ENCODE measurements at places on chromosomes 3 and 15.

DNA sequence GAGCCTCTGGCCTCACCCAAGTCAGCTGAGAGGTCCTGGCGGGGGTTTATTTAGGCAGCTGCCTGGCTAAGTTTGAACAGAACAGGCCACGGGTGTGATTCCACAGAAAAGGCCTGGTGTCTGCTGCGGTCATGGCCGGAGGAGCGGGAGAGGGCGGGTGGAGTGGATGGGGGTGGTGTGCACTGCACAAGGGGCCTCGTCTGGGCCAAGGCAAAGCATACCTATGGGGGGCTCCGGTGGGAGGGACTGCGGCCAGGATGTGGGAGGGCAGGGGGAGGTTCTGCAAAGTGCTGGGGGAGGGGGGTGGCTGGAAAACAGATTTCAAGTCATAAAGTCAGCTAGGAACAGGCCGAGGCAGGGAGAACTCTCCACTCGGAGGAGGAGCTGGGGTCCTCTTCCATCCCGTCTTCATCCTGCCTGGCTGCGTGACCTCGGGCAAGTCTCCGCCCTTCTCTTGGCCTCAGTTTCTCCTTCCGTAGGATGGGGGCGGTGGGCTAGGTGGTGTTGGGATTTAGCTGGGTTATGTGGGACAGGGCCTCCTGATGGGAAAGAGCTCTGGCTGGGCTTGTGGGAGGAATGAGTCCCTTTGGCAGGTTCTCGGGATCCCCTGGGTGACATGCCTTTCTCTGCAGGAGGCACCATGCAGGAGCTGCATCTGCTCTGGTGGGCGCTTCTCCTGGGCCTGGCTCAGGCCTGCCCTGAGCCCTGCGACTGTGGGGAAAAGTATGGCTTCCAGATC is 878 bp downstream of the ISLR start:
- DNase-seq = no peak

- peak; percentile 71 for DNase-seq
Observed at GRCh38 chr3:195040094-195040493, 230.9 kb downstream of the XXYLT1 start.

DNA sequence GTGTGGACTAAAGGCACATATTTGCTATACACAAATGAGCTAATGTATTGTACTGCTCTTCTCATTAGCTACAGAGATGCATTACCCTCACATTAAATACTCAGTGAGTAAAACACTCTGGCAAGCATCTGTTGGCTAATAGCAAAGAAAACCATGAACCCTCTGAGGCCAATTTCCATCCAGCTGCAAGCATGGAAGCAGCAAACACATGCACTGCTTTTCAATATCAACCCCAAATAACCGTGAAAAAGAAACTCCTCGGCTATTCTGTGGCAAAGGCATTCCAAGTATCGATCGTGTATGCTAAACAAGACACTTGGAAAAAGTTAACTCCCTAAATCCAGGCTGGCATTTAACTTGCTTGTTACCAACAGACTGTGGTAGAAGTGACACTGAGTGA is 67.0 kb downstream of the PEAK1 start:
- no peak for DNase-seq

DNA sequence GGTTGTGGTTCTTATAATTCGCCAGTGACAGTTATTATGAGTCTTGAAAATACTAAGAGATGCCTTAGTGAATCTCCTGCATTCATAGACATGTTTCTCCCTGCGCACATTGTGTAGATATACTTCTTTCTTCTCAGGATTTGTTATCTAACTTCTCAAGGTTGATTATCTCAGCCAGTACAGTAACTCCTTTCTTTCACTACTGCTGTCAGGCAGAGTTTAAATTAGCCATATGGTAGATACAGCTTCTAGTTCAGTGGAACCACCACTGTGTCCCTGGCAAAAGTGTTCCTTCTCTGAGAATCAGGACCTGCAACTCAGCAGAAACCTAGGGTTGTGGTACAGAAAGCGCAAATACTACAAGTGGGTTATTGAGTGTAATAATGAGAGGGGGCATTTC is 175.0 kb upstream of the SGO1 start:
- no peak for DNase-seq

DNA sequence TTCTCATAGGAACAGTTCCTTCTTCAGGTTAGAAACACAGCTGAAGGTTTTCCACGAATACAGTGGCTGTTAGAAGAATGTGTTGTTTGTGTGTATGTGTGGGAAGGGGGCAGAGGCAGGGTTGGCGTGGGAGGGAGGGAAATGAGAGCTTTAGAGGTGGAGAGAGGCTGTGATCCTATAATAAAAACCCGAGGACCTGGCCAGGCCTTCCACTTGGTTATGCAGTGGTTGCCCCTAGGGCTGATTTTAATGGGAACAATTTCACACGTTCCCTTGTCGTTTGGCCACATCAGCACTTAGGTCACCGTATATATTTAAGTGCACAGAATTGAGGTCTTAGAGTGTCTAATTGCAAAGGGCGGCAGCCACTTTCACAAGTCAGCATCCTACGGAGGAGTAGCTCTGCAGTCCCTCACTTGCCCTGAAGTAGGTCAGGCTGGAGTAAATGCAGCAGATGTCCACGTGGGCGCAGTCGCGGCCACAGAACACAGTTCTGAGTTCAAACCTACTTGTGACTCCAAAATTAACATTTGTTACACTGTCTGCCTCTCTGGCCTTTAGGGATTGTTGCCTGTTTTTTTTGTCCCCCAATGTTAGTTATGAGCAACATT is 85.6 kb downstream of the PDCD6IP start:
- DNase-seq = peak; percentile 64

GRCh38 chr15:76829939-76830338 is 75.2 kb downstream of the SCAPER start:
- DNase-seq = no peak

DNA sequence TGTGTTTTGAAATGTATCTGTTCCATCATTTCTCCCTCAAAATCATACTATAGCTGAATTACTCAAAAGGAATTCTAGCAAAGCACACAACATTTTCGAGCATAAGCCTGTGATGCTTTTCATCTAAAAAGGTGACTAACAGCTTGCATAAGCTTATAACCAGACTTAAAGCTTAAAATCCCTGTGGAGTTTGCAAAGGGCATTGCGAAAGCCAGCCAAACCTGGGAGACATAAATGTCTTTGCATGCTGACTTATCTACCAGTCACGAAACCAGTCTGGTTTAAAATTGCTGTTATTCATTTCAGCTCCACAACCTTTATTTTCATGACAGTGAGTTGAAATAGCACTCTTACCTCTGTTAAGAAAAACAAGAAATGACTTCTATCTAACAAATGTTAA is 35.6 kb upstream of the LIPC start:
- DNase-seq = no peak

- DNase-seq = no peak
Observed at GRCh38 chr3:160180581-160181216, 44.5 kb upstream of the C3orf80 start.

DNA sequence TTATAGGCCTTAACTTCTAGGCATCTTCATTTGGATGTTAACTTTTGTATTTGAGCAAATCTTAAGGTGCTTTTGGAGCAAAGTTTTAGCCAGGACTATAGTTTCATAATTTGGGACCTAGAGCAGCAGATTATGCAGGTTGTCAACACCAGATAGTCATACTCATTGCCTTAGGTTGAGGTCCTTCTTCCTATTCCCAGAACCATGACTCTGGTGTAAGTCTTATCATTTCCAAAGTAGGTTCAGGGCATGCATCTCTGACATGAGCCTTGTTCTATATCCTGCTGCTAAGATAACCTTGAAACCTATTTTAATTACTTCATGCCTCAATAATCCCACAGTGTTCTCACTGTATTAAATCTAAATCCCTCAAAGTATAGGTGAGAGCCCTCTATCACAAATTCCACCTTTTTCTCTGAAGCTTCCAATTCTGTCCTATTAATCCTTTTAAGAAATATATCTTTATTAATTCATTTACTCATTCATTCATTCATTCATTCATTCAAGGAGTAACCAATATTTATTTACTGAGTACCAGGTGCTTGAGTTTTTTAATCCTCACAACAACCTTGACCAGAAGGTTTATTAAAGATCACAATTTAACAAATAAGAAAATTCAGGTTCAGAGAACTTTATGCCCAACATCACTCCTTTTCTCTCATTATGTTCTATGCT is 2.7 kb upstream of the FNDC3B start:
- no peak for DNase-seq

- DNase-seq = no peak
Observed at GRCh38 chr15:32867313-32867626, 149.5 kb downstream of the GREM1 start.

- DNase-seq = no peak
Observed at GRCh38 chr3:72678867-72679266, 169.4 kb downstream of the SHQ1 start.

DNA sequence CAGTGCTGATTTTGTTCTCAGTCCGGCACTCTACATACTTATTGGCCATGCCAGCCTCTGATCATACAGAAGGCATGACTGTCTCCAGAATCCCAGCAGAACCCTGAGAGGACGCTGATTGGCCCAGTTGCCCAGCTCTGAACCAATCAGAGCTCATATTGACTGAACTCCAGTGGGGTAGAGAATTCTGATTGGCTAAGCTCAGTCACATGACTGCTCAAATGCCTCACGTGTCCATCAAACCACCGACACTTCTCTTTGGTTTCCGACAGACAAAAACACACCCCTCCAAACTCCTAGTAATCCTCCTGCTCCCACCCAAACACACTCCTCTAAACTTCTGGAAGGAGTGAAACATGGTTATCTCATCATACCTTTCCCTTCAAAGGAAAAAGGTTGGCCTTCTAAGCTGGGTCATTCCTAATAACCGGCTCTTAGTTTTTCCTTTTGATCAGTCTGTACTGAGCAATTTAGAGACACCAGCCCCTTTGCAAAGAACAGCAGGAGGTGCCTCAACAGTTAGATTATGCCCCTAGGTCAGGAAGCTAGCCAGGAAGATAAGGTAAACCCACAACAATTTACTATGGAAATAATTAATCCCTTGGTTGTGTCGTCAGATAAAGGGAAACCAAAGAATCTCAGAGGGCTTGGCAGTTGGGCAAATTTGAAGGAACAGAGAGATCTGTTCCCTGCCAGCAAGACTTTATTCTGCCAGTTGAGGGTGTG is 187.8 kb downstream of the TLE3 start:
- peak; percentile 48 for DNase-seq

GRCh38 chr3:109330405-109330804 is 6.9 kb downstream of the DPPA4 start:
- DNase-seq = no peak

GRCh38 chr15:63938486-63939061 is 104.8 kb upstream of the HERC1 start:
- no peak for DNase-seq

- no peak for DNase-seq
Observed at GRCh38 chr3:64675687-64676247, 12.0 kb downstream of the ADAMTS9 start.

DNA sequence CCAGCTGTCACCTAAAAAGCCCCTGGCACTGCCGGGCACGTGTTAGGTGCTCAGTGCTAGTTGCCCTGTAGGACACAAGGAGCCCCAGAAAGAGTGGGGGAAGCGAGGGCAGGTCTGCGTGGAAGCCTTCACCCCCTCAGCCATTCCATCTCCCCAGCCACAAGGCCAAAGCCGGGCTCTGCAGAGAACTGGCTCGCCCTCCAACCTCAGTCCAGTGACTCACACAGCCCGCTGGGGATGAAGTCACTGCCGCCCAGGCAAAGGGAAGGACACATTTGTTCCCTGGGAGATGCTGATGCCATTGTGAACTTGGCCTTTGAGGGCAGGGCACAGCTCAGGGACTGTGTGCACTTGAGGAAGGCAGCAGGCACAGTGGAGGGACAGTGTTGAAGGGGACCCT is 48.1 kb downstream of the IQSEC1 start:
- DNase-seq = no peak

GRCh38 chr3:128572644-128573105 is 77.9 kb downstream of the RPN1 start:
- peak; percentile 47 for DNase-seq

- DNase-seq = no peak
Observed at GRCh38 chr15:80404761-80405553, 775 bp downstream of the ARNT2 start.

- DNase-seq = no peak
Observed at GRCh38 chr15:100879061-100879463, 569 bp upstream of the ALDH1A3 start.

DNA sequence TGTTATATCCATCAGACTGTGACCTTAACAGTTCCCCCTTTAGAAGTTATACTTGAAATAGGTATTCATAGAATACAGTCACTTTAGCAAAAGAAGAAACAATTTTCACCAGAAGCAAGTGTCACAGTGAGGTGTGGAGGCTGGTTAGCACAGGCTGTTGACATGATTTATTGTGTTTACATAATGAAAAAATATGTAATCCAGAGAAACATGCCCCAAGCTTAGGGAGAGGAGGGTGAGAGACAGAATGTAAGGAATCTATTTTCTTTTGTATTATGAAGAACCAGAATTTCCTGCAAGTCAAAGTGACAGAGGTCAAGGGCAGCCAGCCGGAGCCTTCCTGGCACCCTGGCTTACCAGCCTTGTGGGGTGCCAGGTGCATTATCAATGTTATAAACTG is 4.0 kb downstream of the IL12A start:
- no peak for DNase-seq

DNA sequence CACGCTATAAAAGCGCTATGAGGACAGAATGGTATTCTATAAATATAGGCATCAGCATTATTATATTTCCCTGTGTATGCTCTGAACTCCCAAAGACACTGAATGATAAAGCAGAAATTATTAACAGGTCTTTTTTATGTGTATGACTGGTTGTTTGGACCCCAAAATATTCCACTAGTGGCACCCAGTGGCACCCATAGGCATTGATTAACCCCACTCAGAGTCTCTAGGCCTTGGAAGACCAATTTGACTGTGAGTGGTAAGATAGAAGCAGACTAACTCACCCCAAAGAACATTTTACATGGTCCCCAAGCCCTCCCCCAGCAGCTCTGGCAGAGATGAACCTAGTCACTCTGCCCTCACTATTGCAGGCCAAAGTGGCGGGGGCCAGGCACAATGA is 45.4 kb upstream of the UBE2E1 start:
- DNase-seq = peak; percentile 61

GRCh38 chr15:81113861-81114291 is 20.2 kb upstream of the CFAP161 start:
- no peak for DNase-seq

DNA sequence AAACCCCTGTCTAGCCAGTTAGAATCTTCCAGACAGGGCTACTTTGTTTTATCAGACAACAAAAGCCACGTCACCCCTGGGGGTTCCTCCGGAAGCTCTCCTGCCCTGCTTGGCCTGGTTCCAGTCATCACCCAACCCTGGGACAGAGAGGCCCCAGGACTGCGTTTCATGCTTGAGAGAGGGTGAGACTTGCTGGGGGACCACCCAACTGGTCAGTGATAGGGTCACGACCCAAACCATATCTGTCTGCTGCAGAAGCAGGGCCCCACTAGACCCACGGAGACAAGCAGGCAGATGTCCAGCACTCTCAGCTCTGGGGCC is 1.2 kb downstream of the NT5DC2 start:
- DNase-seq = peak; percentile 75

- no peak for DNase-seq
Observed at GRCh38 chr15:70142322-70143191, 44.8 kb upstream of the TLE3 start.

GRCh38 chr3:152123457-152123856 is 145.3 kb upstream of the MBNL1 start:
- DNase-seq = no peak

DNA sequence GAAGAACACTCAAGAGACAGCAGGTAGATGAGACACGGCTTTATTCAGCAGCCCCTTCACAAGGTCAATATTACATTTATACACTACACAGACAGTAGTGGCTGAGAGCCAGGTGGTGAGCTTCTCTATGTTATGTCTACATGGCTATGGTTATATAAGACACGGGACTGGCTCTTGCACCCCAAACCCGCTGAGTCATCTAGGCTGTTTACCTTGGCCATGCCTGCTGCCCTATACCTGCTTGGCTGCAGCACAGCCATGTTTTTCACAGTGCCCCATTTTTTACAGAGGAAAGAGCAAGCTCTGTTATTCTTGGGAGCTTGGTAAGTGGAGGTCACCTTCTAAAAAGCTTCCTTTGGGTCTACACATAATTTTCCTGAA is 231.6 kb downstream of the IGSF11 start:
- DNase-seq = no peak

All from Karpas-422 (cell line).